SHP77 (cell line): ENCODE measurements at places on chromosomes 3 and 15.

GRCh38 chr15:32941823-32942222, 224.0 kb downstream of the GREM1 start:
- DNase-seq, result no peak

DNA sequence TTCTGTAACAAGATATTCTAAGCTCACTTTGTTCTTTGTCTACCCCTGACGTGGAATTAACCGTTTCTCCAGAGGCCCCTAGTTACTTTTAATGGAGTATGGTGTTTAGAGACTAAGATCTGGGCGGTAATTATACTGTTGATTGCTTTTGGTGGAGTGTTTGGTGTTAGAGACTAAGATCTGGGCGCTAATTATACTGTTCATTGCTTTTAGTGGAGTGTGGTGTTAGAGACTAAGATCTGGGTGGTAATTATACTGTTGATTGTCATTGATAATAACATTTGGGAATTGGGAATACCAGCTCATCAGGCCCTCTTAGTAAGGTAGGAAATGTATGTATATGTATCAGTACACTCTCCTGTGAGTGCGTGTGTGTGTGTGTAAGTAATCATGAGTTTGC, 66.6 kb downstream of the LMLN start:
- no peak for DNase-seq

DNA sequence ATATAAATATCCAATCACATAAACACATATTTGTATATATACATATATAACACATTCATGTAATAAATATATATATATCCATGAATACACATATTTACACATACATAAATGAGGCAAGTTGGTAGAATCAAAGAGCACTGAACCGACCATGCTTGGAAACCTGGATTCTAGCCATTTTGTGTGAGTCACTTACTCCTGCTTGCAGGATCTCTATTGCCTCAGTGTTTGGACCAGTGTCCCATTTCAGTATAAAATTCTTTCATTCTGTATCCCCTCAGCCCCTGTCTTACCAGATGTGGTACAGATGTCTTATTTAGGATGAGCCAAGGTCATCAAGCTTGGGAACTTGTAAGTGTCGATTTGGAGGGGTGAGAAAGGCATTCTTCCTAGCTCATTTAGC, 391.4 kb upstream of the FRG2C start:
- no peak for DNase-seq

DNA sequence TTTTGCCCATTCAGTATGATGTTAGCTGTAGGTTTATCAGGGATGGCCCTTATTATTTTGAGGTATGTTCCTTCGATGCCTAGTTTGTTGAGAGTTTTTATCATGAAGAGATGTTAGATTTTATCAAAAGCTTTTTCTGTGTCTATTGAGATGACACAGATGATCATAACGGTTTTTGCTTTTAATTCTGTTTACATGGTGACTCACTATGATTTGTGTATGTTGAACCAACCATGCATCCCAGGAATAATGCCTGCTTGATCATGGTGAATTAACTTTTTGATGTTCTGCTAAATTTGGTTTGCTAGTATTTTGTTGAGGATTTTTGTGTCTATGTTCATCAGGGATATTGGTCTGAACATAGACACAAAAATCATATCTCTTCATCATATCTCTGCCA, 8.3 kb downstream of the GPR156 start:
- DNase-seq, result no peak

DNA sequence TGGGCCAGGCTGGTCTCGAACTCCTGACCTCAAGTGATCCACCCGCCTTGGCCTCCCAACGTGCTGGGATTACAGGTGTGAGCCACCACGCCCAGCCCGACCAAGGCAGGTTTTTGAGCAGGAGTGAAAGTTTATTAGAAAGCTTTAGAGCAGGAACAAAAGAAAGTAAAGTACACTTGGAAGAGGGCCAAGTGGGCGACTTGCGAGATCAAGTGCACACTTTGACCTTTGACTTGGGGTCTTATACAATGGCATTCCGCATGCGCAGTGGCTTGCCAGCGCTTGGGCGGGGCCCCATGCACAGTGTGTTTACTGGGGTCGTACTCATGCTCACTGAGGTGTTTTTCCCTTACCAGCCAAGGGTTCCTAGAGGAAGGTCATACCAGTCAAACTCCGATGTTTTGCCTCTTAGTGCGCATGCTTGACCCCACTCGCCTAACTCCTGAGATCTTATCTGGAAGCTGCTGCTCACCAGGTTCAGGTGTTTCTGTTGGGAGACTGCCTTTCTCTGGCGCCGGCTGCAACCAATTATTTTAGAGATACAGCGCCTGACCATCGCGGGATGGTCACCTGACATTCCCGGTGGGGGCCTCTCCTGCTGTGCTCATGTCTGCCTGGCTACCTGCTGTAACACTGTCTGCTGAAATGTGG, 46.9 kb upstream of the FLNB start:
- DNase-seq, result no peak

DNA sequence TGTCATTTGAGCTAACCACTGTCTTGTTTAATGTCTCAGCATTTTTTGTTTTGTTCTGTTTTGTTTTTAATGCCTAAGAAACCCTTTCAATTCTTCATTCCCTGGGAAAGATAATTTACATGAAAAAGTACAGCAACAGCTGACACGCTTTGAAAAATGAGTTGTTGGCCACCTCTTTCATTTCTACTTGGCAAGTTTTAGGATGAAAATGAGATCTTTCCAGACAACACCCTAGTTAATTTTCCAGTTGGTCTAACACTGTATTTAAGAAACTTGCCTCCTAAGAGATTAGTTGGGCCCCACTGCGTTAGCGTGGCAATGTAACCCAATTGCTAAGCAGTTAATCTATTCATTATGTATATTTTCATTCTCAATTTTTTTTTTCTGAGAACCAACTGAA, 194.0 kb upstream of the LRRN1 start:
- DNase-seq, result no peak

DNA sequence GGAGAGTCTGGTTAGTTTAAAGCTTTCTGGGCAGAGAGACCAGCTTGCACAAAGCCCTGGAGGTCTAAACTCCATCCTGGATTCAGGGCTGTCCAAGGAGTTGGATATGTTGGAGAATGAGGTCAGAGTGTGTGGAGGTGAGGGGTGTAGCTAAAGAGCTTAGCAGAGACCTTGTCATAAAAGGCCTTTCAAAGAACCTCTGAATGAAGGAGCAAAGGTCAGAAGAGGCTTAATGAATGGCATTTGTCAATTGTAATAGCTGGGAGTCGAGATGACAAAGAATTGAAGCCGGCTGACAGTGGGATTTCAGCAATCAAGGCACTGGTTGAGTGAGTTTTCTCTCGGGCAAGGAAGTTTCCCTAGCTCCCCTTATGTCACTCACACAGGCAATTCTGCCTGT, 202.6 kb downstream of the PDCD6IP start:
- DNase-seq, result no peak

DNA sequence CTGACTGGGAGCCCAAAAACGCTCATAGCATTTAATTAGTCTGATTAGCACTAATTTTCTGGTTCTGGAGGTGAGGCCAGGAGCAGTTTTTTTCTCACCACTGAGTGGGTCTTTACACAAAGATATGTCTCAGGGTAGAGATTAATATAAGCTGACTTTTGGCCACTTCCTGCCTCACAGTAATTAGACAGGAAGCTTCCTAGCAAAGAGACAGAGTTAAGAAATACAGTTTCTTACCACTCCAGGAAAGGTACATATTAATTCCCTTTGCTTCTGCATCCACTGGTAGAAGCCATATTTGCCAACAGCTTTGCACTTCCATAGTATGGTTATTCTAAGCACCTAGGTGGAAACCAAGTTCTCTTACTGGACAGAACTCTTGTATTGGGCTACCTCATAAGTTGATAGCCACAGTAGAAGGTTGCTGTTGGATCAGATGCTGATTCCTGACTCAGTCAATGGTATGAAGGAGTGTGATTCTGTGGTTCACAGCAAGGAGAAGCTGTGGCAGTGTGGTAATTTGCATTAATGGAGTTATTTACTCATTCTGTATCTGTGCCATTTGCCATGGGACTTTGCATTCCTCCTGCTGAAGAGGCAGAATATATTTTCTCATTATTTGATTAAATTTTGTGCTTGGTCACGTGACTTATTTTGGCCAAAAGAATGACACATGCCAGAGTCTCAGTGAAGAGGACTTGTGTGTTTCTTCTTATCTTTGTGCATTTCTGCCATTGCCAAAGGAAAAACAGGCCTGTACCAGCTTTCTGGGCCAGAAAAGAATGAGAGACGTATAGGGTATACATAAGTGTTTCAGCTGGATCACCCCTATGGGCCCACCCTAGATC, 17.5 kb upstream of the ZBTB20 start:
- no peak for DNase-seq

GRCh38 chr3:79765911-79766310, 1.9 kb downstream of the ROBO1 start:
- DNase-seq, result peak; percentile 12

- DNase-seq, result no peak
Measured at GRCh38 chr3:146843476-146843875, 238.3 kb upstream of the PLSCR5 start.

DNA sequence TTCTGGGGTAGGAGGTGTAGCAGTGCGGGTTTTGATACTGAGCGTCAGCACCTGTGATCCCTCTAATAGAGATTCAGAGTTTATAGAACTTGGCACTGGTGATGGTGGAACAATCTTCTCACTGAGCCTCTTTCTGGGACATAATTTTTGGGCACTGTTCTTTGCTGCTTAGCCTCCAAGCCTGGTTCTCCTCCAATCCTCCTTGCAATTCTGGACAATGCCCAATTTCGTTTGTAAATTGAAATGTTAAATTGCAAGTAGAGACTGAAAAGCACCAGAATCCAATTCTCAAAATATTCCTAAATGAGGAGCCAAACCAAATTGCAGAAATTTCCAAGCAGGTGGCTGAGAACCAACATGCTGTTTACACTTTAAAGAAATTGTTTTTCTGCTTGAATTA, 149.8 kb upstream of the ABI3BP start:
- DNase-seq, result no peak

DNA sequence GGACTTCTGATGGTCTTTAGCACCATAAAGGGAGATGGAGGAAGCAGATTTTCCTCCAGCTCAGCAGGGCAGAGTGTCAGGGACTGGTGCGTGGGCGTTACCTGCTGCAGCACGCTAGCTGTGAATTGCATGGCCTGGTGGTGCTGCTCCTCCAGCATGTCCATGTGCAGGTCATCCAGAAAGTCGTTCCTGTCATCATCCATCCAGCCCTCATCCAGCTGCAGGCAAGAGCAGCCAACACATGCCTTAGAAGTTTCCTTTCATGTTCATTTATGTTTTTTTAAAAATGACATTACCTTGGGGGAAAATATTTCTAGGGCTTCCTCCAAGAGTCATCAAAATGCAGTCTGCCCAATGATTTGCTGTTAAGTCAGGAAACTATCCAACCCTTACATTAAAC, 239.2 kb downstream of the PDZRN3 start:
- no peak for DNase-seq

DNA sequence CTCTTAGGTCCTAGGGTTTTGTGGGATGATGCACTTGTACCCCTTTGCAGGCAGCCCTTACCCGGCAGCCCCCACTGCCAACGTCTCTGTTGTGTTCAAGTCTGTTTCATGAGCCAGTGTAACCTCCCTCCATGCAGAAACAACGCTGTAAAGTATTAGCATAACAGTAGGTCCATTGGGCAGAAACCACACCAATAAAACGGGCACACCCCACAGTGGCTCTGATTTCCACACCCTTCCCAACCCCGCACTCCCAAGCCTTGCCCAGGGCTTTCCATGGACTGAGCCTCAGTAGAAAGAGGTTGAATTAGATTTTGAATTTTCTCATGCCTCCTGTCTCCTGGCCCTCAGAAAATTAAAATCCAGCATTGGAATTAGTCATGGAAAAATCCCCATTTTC, 124.5 kb downstream of the CACNA1D start:
- DNase-seq, result no peak

GRCh38 chr3:11021611-11022011, 29.1 kb downstream of the SLC6A1 start:
- DNase-seq, result no peak

DNA sequence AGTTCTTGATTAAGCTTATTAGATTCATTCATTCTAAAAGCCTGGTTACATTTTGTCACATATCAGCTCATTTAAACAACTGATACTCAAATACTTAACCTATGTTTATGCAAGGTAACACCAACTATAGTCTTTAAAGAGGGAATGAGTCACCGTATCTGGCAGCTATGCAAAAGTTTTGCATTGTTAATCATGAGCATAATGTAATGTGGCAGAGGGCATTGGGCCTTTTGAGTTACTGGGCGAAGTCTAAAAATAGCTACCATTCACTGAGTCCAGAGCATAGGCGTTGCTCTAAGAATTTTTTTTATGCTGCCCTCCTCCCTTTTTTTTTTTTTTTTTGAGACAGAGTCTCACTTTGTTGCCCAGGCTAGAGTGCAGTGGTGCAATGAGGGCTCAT, 277.7 kb upstream of the ZNF717 start:
- DNase-seq, result no peak

DNA sequence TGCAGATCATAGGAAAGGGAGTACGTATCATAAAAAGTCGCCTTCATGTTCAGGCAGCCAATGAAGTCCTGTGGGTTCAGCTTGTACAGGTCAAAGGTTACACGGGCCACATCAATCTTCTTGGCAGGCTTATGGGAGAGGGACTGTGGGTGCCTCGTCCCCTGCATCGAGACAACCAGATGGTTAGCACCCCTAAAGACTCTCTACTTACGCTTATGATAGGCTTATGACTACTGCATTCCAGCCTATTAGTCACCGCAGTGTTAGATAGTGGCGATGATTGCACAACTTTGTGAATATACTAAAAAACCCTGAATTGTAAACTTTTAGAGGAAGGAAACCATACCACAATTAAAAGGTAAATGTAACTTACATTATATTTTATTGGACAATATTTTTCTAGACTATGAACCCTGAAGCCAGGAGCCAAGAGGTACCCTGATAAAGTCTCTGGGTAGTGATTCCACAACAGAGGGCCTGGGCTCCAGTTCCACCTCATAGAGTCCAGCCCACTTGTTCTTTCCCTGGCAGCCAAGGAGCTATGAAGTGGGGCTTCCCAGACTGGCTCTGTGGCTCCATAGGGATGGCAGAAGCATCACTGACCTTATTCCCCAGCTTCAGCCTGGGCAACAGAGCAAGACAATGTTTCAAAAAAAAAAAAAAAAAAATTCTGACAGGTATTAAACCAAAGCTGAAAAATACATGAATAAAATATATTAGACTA, 2.5 kb upstream of the FANCD2 start:
- no peak for DNase-seq

GRCh38 chr3:59424268-59425010, 374.6 kb upstream of the CFAP20DC start:
- DNase-seq, result no peak

GRCh38 chr15:101053261-101053660, 134.1 kb downstream of the LRRK1 start:
- DNase-seq, result no peak

- no peak for DNase-seq
Measured at GRCh38 chr15:95295363-95295762, 1035.1 kb upstream of the NR2F2 start.

GRCh38 chr3:187044206-187044605, 95.1 kb downstream of the RPL39L start:
- DNase-seq, result no peak

GRCh38 chr15:72117486-72118016, 399 bp downstream of the MYO9A start:
- peak; percentile 61 for DNase-seq

- no peak for DNase-seq
Measured at GRCh38 chr3:65582012-65582717, 456.6 kb downstream of the MAGI1 start.

GRCh38 chr15:95834028-95834804, 496.3 kb upstream of the NR2F2 start:
- DNase-seq, result no peak
